ENCODE measurements at places on chromosomes 11 and 22. TPM values are rescaled to one million over a fixed set of nuclear protein-coding genes. Genes with fewer than 3 reads are reported as not detected.

Gene TYR
- total RNA-seq: not detected

Gene SLC37A2
- 3.4 TPM for total RNA-seq

Gene ART5
- total RNA-seq: 0.35 TPM

Gene PANX3
- not detected for total RNA-seq

- no peak for DNase-seq
Measured at GRCh38 chr11:122235615-122236014, 119.6 kb upstream of the BLID start.

- DNase-seq: no peak
Measured at GRCh38 chr11:83069441-83070043, 2.2 kb downstream of the RAB30 start.

DNA sequence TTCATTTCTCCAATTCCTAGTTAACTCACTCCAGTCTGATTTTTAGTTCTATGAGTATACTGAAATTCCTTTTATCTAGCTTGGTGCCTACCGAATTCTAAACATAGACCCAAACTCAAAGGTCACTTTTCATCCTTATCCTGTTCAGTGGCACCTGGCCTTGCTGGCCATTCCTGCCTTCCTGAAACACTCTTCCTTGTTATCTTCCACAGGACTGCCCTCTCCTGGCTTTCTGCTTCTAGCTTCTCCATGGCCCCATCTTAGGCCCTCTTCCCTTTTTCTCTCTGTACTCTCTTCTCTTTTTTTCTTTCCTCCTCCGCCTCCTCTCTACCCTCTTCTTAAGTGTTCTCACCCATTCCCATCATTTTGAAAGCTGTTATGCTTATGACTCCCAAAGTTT is 87.3 kb downstream of the WNT11 start:
- no peak for DNase-seq

GRCh38 chr22:25483931-25484330 is 80.5 kb upstream of the GRK3 start:
- no peak for DNase-seq

DNA sequence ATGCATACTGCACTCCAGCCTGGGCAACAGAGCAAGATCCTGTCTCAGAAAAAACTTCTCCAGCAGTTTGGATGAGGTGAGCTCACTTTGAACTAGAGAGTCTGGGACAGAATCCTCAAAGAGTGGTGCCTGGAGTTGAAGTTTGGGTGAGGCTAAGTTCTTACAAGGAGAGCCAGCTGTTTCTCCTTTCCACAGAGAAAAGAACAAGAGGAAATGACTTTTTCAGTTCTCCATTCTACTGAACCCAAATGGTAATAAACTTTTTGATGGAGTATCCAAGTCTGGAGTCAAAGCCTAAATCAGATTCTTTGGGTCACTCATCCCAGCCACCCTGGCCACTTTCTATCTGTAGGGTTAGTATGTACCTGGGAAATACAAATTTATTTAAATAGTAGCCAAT is 102.7 kb downstream of the TRAF6 start:
- DNase-seq: no peak

- no peak for DNase-seq
Measured at GRCh38 chr11:131300439-131300717, 70.0 kb upstream of the NTM start.

Gene MAP6
- total RNA-seq: 0.86 TPM

GRCh38 chr11:17563231-17563646 is 16.2 kb downstream of the OTOG start:
- DNase-seq: peak; percentile 36

DNA sequence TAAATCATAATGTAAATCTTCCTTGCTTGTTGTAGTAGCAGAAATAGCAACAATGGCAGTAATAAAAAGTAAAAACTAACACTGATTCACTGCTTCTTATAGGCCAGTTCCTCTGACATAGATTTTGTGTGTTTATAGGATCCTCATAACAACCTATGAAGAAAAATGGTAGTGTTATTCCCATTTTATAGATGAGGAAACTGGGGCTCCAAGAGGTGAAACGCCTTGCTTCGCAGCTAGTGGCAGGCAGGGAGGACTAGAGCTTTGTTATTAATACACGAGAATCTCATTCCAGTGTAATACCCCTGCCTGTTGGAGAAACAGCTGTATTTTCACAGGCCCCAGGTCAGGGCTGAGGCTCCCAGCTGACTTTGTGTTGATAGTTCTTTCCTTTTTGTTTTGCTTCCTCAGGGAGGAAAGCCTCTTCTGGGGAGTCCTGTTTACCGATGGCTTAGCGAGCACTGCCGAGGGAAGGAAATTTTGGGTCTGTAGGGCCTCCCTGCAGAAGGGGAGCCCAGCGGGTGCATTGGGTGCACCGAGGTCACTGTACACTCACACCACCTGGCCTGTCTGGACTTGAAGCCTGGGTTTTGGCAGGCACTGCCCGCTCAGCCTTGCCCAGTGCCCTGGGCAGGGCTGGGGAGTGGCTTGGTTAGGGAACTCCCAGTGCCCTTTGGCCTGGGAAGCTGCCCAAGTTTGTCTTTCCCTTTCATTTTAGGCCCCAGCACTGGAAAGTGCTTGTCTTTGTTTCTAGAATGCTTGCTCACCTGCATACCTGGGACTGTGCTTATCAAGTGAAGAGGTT is 13.5 kb downstream of the KIAA1671 start:
- DNase-seq: peak; percentile 95

Gene TRPC6
- total RNA-seq: 0.29 TPM

Gene RBMXL2
- total RNA-seq: not detected

GRCh38 chr11:43690929-43691725 is 10.6 kb downstream of the HSD17B12 start:
- DNase-seq: no peak

GRCh38 chr11:3106736-3107524 is 49.7 kb upstream of the CARS1 start:
- DNase-seq: peak; percentile 27

Gene SMCO4
- 106 TPM for total RNA-seq

GRCh38 chr11:115488945-115489344 is 15.3 kb downstream of the CADM1 start:
- DNase-seq: no peak

Gene MN1
- total RNA-seq: 0.77 TPM

- no peak for DNase-seq
Measured at GRCh38 chr11:104841973-104842525, 56.2 kb downstream of the CASP12 start.

GRCh38 chr11:561148-562003 is 606 bp downstream of the RASSF7 start:
- DNase-seq: peak; percentile 90

- no peak for DNase-seq
Measured at GRCh38 chr11:88115828-88116755, 59.2 kb downstream of the RAB38 start.

DNA sequence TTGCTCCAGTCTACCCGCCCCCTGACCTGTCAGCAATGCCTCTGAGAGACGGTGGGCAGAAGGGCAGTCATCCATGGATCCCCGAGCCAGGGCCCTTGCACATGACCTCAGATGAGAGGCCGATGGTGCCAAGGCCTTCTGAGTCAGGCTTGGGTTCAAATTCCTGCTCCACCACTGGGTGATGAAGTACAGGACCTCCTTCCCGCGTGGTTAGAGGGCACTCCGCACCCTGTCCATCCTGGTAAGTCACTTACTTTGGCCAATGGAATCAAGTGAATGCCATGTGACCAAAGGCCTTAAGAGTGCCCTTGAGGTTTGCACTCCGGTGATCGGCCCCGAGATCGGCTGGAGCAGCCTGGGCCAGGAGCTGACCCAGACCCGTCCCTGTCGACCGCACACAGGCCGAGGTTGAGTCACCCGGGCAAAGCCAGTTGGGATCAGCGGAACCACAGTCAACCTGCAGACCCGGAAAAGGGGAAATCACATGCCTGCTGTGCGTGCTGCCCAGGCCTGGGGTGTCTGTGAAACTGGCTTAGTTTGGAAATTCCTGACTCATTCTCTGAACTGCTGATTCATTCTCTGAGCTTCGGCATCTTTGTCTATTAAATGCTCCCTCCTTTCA is 48.9 kb downstream of the RTL6 start:
- DNase-seq: no peak

Gene SPDYC
- 1.8 TPM for total RNA-seq

- peak; percentile 78 for DNase-seq
Measured at GRCh38 chr11:59668188-59668949, 468 bp downstream of the PATL1 start.

DNA sequence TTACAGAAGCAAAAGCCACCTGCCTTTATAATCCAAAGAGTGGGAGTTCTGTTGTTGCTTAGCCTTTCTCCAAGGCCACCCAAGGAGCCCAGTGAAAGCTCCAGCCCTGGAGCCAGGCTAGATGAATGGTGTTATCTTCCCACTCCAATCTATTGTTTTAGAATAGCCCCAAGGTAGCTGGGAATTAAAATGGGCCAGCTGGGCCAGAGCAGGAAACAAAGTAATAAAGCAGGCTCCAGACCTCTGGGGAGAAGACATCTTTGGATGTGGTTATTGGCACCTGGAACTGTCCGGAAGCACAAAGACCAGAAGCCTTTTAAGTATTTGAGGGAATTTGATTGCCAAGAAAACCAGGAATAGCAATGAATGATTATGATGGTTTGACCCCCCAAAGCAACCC is 8.8 kb downstream of the C11orf96 start:
- DNase-seq: no peak

DNA sequence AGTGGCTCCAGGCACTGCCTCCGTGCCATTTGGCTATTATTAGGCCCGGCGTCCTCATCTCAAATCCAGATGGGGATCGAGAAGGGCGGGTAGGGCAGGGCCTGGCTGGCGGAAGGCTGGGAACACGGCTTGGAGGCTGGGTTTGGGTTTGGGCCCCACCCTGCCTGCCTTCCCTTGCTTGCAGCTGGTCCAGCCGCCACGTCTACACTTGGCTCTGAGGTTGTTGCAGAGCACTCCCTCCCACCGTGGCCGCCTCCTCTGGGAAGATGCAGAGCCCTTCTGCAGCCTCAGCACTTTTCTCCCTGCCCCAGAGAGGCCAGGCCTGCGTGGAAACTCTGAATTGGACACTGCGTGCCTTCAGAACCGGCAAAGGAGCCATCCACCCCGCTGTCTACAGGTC is 5.2 kb upstream of the SMTN start:
- DNase-seq: no peak

DNA sequence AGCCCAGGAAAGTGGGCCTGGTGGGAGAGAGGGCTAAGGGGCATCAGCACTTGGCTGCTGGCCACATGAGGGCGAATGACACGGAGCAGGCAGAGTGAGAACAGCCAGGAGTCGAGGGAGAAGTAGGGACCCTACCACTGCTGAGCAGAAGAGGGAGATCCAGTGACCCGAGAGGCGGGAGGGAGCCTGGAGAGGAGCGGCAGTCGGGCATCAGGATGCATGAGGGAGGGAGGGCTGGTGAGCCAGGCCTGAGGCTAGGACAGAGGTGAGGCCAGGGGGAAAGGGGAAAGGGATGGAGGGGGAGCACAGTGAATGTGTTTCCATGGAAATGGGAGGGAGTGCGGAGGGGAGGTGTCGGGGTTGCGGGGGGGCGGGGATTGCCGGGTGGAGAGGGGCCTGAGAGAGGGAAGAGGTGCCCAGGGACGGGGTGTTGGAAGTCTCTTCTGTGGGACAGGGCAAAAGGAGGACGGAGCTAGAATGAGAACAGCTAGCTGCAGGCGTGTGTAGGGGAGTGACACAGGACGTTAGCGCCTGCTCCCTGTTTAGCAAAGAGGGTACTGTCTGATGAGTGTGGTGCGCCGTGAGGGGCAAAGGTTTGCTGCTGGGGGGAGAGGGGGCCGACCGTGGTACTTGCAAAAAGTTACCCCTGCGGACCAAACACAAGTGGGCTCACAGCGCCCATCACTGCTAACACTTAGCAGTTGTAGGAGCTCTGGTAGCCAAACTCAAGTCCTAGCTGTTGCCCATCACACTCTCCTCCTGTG is 37.1 kb upstream of the WNT11 start:
- DNase-seq: no peak

Gene NCAPD3
- 21.8 TPM for total RNA-seq

Gene MUC6
- 0.95 TPM for total RNA-seq

- DNase-seq: no peak
Measured at GRCh38 chr11:86735451-86736290, 63.3 kb upstream of the ME3 start.

GRCh38 chr11:109285465-109285864 is 136.5 kb upstream of the C11orf87 start:
- DNase-seq: no peak

DNA sequence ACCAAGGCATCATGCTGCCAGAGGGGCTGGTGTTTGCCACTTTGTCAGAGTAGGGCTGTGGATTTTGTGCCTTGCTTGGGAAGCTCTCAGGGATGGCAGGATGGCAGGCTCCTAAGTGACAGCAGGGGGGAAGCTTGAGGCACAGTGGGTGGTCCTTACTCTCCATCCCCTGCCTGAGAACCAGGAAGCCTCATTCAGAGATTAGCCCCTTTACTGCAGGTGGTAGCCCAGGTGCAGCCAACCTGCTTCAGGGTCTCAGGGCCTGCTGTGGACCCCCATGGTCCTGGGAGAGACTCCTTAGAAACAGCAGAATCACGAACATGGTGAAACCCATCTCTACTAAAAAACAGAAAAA is 8.9 kb upstream of the ST3GAL4 start:
- DNase-seq: peak; percentile 40

GRCh38 chr11:130652671-130653335 is 204.4 kb downstream of the ADAMTS15 start:
- DNase-seq: peak; percentile 82

Gene ADM
- 19.0 TPM for total RNA-seq

GRCh38 chr11:70507466-70508230 is 109.3 kb downstream of the CTTN start:
- no peak for DNase-seq

DNA sequence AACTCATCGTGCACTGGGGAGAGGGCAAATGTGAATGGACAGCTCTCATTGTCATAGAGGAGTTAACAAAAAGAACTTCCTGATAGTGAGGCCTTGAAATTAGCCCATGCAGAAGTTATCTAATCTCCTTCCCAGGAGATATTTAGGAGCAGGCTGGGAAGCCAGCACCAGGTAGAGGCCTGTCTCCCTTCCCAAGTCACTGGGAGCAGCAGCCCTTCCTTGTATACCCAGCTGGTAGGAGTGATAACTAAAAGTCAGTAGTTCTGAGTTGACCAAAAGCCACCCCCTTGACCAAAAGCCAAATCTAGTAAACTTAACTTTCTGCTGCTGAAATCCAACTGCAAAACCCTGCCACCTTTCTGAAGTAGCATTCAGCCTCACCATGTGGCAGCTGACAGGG is 1.4 kb upstream of the BACE1-AS start:
- DNase-seq: no peak

DNA sequence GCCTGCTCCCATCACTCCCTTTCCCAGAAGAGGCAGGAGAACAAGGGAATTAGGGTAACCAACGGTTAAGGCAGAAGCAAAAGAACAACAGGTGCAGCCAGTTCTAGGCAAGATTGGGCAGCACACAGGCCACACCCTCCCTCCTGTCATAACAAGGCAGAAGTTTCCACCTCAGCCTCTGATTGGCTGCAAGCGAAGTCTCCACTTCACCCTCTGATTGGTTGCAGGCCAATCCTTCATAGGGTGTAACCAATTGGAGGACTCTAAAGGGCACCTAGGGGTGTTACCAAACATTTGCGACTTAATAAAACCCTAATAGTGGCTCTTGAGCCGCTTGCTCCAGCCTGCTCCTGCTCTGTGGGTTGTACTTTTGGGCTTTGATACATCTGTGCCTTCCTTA is 153.8 kb downstream of the CACNA1I start:
- DNase-seq: no peak
